ENCODE measurements at places on chromosomes 7 and 10. TPM values are rescaled to one million over a fixed set of nuclear protein-coding genes. Genes with fewer than 3 reads are reported as not detected.

FAM131B gene
- 3.2 TPM for total RNA-seq

ANKRD30A gene
- total RNA-seq, result not detected

FAM25A gene
- total RNA-seq, result not detected

DNAJC12 gene
- 1.1 TPM for total RNA-seq

GLI3 gene
- 7.0 TPM for total RNA-seq

CHAT gene
- not detected for total RNA-seq

C10orf67 gene
- not detected for total RNA-seq

EFCAB10 gene
- not detected for total RNA-seq

SLC18A3 gene
- not detected for total RNA-seq

PIK3AP1 gene
- total RNA-seq, result not detected

CALHM3 gene
- not detected for total RNA-seq

FAM13C gene
- total RNA-seq, result 9.1 TPM

HOXA1 gene
- total RNA-seq, result 0.72 TPM

HOXA9 gene
- total RNA-seq, result not detected

VWA2 gene
- not detected for total RNA-seq

CLDN3 gene
- total RNA-seq, result not detected

SEMA3D gene
- 51.2 TPM for total RNA-seq

ADAM12 gene
- 82.7 TPM for total RNA-seq

UNCX gene
- not detected for total RNA-seq

AGMO gene
- not detected for total RNA-seq

PTF1A gene
- total RNA-seq, result not detected

AGAP9 gene
- total RNA-seq, result 4.2 TPM

PLAC9 gene
- total RNA-seq, result 78.7 TPM

ACHE gene
- 0.16 TPM for total RNA-seq

MMRN2 gene
- 5.1 TPM for total RNA-seq

CYP2C8 gene
- total RNA-seq, result not detected

AQP1 gene
- 2.8 TPM for total RNA-seq

SPDYE2B gene
- 0.16 TPM for total RNA-seq

HIBADH gene
- 126 TPM for total RNA-seq

FAM25G gene
- total RNA-seq, result not detected

VAX1 gene
- total RNA-seq, result not detected

GARIN1A gene
- 1.2 TPM for total RNA-seq

GNGT1 gene
- not detected for total RNA-seq

OPN1SW gene
- total RNA-seq, result not detected

RAMP3 gene
- not detected for total RNA-seq

SMKR1 gene
- total RNA-seq, result 0.65 TPM

OSBPL3 gene
- total RNA-seq, result 16.1 TPM

ITIH2 gene
- not detected for total RNA-seq

ANXA11 gene
- total RNA-seq, result 51.1 TPM
